H54 (cell line): ENCODE measurements at places on chromosomes 11 and 22.

DNA sequence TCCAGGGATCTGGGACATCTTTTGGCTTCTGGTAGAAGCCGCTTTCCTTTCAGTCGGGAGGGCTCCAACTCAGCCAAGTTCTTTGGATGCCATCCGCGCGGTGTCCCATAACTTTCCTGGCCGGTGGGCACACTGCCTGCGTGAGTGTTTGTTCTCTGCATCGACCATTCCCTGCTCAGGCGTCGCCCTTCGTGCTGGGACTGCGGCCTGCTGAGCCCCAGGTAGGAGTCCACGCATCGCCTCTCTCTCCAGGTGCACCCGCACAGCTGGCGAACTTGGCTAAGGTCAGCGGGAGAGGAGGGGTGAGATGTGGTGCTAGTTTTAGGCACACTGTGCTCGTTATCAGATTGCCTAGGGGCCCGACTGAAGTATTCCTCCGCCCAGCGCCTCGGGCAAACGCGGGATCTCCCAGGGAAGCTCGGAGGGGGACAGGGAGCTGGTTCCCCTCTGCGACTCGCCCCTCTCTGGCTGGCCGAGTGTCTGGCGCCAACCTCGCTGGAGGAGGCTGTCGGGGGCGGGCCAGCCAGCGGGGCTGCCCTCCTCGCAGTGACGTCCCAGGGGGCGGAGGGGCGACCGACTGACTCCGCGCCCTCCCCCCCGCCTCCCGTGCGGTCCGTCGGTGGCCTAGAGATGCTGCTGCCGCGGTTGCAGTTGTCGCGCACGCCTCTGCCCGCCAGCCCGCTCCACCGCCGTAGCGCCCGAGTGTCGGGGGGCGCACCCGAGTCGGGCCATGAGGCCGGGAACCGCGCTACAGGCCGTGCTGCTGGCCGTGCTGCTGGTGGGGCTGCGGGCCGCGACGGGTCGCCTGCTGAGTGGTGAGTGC is at the start of gene LAYN:
Gene LAYN, plus strand, starts transcription at position 607 of the 823 bp plus-strand sequence. Its CDS starts 124 bp downstream, at position 731.
- DNase-seq: peak; percentile 55

DNA sequence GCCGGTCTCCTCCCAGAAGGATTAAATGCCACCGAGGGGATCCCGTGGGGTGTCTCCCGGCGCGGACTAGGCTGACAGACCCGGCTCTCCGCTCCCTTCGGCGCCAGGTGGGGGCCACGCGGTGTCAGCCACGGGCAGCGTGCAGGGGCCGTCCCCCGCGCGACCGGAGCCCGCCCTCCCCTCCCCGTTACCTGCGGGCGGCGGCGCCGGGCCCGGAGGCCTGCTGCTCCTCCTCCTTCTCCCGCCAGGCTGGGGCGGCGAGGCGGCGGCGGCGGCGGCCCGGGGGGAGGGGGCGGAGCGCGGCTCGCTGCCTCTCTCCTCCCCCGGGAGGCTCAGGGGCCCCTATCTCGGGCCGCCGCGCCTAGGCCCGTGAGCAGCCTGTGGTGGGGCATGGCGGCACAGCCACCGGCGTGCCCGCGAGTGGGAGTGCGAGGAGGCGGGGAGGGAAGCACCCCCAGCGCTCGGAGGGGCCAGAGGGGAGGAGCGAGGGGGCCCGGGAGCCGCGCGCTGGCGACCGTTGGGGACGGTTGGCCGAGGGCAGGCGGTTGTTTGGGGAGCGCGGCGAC is 450 bp downstream of the ZBTB44 start:
- DNase-seq: peak; percentile 44

- DNase-seq: no peak
Observed at GRCh38 chr11:76315182-76315853, 65.6 kb downstream of the THAP12 start.

- no peak for DNase-seq
Observed at GRCh38 chr11:118615282-118615975, 8.0 kb downstream of the PHLDB1 start.

- peak; percentile 55 for DNase-seq
Observed at GRCh38 chr22:31055635-31056159, 25.4 kb upstream of the SMTN start.

DNA sequence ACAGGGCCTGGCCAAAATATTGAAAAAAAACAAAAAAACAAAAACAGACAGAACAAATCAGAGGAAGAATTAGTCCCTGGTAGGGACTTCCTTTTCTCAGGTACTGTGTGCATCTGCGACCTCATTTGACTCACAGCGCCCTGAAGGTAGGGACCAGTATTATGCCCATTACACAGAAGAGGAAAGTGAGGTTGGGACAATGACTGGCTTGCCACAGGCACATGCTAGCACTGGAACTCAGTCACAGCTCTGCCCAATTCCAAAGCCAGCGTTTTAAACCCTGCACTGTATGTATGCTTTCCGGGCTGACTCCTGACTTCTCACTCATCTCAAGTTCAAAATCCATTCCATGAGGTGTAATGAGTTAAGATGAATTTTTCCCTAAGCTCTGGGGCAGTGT is 3.3 kb downstream of the SEC14L4 start:
- DNase-seq: no peak

DNA sequence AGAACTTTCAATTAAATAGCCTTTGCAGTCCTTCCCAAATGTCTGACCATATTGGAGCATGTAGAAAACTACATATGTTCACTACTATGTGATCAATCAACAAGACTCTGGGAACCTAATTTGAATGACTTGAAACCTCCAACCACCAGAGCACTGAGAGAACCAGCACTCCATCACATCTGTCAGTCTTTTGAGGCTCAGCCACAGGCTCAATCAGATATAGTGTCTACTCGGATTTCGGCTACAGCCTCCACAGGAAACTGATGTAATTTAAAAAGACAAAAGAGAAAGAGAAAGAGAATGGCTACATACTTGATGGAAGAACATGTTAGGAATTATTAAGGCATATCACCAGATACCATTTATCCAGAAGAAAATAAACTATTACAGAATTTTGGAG is 859.0 kb downstream of the FAM181B start:
- no peak for DNase-seq

GRCh38 chr11:15968461-15969130 is 387.8 kb downstream of the SOX6 start:
- DNase-seq: no peak

DNA sequence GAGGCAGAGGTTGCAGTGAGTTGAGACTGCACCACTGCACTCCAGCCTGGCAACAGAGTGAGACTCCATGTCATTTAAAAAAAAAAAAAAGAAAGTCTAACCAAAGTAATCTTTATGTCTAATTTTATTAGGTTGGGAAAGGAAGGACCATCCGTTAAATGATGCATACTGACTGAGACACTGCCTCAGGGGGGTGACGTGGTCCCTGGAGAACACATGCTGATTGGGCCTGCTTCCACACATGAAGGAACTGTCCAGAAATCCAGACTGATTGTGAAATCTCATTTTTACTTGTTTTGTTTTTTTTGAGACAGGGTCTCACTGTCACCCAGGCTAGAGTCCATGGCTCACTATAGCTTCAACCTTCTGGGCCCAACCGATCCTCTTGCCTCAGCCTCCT is 5.5 kb downstream of the SF3A1 start:
- no peak for DNase-seq

DNA sequence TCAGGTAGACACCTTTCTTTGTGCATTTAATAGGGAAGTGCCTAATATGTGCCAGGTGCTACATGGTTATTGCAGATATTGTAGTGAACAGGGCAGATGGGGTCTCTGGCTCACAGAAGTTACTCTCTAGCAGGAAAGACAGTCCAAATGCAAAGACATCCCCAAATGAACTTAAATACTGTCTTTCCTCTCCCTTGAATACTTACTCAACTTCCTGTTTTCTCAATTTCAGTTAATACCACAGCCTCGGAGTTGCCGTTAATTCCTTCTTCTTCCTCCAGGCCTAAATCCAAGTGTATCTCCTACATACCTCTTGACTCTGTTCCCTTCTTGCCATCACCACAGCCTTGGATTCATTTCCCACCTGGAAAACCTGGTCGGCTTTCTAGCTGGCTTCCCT is 134.3 kb upstream of the SESN3 start:
- DNase-seq: no peak

DNA sequence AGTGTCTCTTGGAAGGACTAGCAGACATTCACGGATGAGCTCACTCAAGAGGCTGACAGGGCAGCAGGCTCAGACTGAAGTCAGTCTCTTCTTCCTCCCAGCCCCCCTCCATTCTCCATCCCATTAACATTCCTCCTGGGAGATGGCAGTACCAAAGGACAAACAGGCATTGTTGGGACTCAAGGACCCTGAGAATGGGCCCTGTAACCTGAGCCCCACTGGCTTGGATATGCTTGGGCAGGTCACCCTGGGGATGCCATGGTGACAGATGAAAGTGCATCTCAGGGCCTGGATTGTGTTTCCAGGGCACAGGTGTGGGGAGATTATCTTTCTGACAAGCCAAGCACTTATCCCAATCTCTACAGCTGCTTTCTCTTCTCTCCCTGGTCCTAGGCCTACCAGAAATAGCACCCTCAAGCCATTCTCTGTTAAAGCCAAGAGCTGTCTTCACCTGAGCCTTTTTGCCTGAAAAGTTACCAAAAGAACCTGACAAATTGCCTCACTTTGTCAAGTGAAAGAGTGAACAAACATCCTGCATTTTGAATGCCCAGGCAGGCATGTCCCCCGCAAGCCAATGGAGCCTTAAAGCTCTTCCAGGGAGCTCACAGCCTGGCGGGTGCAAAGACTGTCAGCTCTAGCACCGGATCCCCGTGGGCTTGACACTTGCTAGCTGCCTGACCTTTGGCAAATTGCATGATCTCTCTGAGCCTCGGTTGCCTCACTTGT is 366.0 kb upstream of the NARS2 start:
- DNase-seq: no peak

- no peak for DNase-seq
Observed at GRCh38 chr11:130170345-130170744, 10.8 kb downstream of the ST14 start.

DNA sequence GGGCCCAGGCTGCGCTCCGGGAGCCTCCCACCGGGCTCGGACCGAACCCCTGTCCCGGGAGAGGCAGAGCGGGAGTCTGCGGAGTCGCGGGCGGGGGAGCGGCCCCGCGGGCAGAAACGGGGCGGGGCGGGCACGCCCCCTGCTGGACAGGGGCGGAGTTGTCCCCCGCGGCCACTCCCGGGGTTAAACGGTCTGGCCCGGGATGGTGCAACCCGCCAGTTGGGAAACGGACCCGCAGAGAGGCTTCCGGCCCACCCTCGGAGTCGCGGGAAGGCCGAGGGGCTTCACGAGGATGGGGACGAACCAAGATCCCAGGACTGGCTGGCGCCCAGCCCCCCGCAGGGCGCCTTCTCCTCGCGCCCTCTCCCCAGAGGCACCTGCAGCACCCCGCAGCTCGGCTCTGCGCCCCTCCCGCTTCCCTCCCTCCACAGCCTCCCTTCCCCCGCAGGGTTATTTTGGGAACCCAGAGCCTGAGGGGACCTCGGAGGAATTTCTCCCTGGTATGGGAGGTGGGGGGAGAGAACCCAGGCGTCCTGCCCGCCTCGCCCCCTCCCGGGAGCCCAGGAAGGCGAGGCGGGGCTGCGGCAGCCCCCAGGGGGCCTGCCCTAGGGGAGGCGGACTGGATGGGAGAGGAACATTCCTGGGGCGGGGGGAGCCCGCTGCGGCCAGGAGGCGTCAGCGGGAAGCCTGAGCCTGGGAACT is 902 bp downstream of the RASGRP2 start:
- DNase-seq: peak; percentile 96

GRCh38 chr22:36194971-36195370 is 6.6 kb downstream of the APOL4 start:
- peak; percentile 18 for DNase-seq

DNA sequence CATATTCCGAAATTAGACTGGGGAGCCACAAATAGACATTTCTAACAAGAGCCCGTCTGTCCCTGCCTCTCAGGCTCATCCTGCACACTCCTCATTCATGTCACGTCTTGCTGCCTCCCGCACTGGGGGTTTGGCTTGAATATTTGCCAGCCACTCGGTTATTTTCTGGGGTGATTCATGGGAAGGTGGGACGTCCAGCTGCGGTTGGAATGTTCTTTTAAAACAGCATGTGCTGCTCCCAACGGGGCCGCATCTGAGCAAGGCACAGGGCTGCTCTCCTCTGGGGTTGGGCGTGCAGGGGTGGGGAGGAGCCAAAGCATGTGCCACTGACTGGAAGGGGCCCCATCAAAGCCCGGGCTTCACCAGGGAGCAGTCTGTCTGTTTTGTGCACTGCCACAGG is 25.9 kb upstream of the SLC5A4 start:
- DNase-seq: peak; percentile 21

- DNase-seq: no peak
Observed at GRCh38 chr11:127471662-127472061, 471.1 kb upstream of the KIRREL3 start.

DNA sequence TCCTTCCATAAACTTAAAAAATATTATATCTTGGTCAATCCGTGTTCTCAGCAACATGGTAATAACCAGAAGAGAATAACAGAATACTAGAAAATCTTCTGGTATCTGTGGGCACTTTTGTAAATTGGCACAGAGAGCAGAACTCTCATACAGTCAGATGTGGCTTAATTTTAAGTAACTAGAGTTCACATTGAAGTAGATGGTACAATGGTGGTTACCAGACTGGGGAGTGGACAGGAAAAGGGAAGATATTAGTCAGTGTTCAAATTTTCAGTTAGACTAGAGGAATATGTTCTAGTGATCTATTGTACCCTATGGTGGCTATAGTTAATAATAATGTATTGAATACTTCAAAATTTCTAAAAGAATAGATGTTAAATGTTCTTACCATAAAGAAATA is 6.9 kb downstream of the OR52H1 start:
- DNase-seq: no peak

DNA sequence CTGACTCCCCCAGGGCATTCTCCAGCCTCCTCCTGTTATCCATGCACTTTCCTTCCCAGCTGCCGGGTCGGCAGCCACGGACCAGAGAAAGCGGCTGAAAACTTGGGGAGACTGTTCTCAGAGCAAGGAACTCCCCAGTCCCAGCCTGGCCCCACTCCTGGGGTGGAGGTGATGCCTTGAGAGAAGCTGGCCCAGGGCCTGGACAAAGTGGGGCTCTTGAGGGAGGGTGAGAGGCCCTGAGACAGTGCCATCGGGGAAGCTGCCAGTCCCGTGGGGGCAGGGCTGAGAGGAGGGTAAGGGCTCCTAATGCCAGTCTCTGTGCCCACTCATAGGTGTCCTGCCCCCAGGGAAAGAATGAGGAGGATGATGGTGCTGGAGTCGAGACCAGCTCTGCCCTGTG is 53.8 kb downstream of the FLRT1 start:
- no peak for DNase-seq

- no peak for DNase-seq
Observed at GRCh38 chr22:27203276-27203660, 545.9 kb downstream of the MIAT start.
